DND-41 (cell line): ENCODE measurements at places on chromosomes 13 and 19.

- DNase-seq: no peak
- H3K27me3 ChIP-seq: no peaks in the 10 kb centered on the region
- H3K4me3 ChIP-seq: no peak overlapping the region
- H3K36me3 ChIP-seq: peaks cover 19% of the 10 kb centered on the region
- no peaks in the 10 kb centered on the region for H3K4me1 ChIP-seq
- no peak overlapping the region for H3K27ac ChIP-seq
These were observed 17.7 kb downstream of the INTS6 start for GRCh38 chr13:51435002-51435578.

- no peaks in the 10 kb centered on the region for H3K4me1 ChIP-seq
- H3K4me3 ChIP-seq: no peak overlapping the region
- H3K36me3 ChIP-seq: no peaks in the 10 kb centered on the region
- H3K27me3 ChIP-seq: no peaks in the 10 kb centered on the region
These were observed 28.2 kb upstream of the FBL start for GRCh38 chr19:39874404-39874803.

- peak overlapping the region; percentile 61 for H3K27ac ChIP-seq
- no peaks in the 10 kb centered on the region for H3K27me3 ChIP-seq
- no peaks in the 10 kb centered on the region for H3K36me3 ChIP-seq
- peaks cover 24% of the 10 kb centered on the region for H3K4me1 ChIP-seq
- DNase-seq: no peak
- H3K4me3 ChIP-seq: peak overlapping the region; percentile 26; the same call in 1 of the 2 replicates
These were observed 4.2 kb downstream of the LIPE start for GRCh38 chr19:42422901-42423461.

DNA sequence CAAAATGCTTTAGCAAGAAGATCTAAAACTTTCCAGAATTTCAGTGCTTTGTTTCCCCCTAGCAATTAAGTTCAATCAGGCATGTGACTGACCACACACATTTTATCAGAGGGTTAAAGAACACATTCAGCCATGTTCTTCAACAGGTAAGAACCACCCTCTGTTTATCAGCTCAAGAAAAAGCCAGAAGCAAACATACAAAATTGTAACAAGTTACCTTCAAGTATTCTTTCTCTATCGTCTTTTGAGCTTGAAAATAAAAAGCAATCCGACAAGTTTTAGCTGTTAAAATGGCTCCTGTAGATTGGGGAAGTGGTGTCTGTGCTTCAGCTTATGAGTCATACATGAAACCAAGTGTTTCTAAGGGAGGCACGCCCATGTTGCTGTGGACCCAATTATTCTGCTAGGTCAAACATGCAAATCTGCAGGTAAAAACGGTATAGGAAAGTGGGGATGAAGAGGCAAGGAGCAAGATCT is at the start of gene ELF1:
TSS of gene ELF1 (minus strand) at position 306 of the 477 bp plus-strand sequence. CDS start 37,262 bp downstream, outside the sequence.
- peaks cover 49% of the 10 kb centered on the region for H3K4me1 ChIP-seq
- peak; percentile 72 for DNase-seq
- H3K27ac ChIP-seq: peak within 1 kb of the TSS; percentile 99
- H3K4me3 ChIP-seq: peak within 1 kb of the TSS; percentile 68
- no peaks in the 10 kb centered on the region; the same call in 1 of the 2 replicates for H3K36me3 ChIP-seq

DNA sequence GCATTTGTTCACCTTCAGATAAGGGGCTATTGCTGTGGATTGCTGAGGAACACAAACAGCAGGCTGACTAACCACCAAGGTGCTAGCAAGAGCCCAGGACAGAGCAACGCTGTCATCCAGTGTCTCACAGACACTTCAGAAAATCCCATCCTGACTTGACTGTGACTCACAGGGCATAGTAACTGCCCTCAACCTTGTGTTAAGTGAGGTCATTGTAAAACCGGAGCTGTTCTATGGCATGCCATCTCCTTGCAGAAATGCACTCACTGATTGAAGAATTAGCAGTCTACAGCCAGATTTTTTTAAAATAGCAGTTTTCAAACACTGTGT is 51.1 kb downstream of the TNFRSF19 start:
- no peaks in the 10 kb centered on the region for H3K4me1 ChIP-seq
- no peak overlapping the region for H3K4me3 ChIP-seq
- H3K36me3 ChIP-seq: no peaks in the 10 kb centered on the region
- H3K27ac ChIP-seq: no peak overlapping the region
- H3K27me3 ChIP-seq: no peaks in the 10 kb centered on the region

GRCh38 chr13:30870049-30870884 is 35.8 kb upstream of the MEDAG start:
- no peak overlapping the region for H3K27ac ChIP-seq
- peaks cover 2% of the 10 kb centered on the region for H3K27me3 ChIP-seq
- no peak overlapping the region for H3K4me3 ChIP-seq

GRCh38 chr13:80612804-80613203 is 271.9 kb upstream of the SPRY2 start:
- DNase-seq: no peak
- H3K27me3 ChIP-seq: no peaks in the 10 kb centered on the region
- H3K4me1 ChIP-seq: no peaks in the 10 kb centered on the region
- no peak overlapping the region for H3K27ac ChIP-seq
- H3K36me3 ChIP-seq: no peaks in the 10 kb centered on the region
- no peak overlapping the region for H3K4me3 ChIP-seq

- H3K4me3 ChIP-seq: no peak overlapping the region
- no peak for DNase-seq
- no peaks in the 10 kb centered on the region for H3K27me3 ChIP-seq
- H3K27ac ChIP-seq: no peak overlapping the region
These were observed 6.0 kb downstream of the COX6B2 start for GRCh38 chr19:55348317-55349034.

DNA sequence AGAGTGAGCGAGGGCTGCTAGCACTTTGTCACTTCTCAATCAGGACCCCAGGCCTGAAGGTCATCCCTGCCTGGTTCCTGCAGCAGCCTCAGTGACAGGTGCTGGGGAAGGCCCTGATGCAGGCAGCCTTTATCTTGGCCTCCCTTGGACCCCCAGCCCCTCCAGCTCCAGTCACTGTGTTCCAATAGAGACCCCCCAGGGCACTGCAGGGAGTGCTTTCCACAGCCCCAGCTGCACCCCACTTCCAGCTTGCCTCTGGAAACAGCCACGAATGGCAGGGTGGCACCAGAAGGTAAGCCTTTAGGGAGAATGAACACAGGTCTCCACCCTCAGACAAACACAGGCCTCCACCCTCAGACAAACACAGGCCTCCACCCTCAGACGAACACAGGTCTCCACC is 241.6 kb upstream of the SGCG start:
- no peaks in the 10 kb centered on the region for H3K36me3 ChIP-seq
- no peak overlapping the region for H3K4me3 ChIP-seq
- H3K4me1 ChIP-seq: no peaks in the 10 kb centered on the region
- no peak for DNase-seq
- no peaks in the 10 kb centered on the region for H3K27me3 ChIP-seq

DNA sequence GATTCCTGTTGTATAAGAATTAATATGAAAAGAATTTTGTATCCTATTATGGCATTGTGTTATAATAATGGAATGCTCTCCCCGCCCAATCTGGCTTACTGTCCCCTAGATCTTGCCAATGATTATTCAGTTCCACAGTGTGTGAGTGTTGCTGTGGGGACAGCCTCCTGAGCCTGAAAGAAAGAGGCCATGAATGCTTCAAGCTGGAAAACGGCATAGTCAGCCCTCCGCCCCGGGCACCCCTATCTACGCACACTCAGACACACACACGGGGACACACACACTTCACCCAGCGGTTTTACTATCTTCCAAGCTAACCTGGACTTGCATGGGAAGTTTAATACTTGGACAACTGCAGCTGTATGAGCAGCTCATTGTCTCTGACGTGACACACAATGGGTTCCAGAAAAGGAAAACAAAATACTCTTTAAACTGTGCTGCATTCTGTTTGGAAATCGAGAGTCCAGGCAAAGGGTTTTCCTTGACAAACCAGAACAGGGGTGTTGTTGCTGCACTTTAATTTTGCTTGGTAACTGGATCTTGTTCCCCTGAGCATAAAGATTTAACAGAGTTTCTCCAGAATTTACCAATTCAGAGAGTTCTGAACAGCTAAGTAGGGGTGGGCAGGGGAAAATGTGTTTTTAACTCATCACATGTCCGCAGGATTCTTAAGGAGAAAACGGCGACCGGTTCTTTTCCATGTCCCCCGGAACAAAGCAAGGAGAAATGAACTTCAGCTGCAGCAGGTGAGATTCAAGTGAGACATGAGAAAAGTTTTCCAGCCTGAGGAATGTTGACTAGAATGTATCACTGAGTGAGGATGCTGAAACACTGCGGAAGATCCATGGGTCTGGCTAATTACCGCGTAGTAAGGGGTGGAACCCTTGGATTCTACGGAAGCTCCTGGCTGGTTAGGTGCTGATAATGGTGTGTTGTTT is 472.9 kb downstream of the FOXO1 start:
- no peaks in the 10 kb centered on the region for H3K36me3 ChIP-seq
- peaks cover under 1% of the 10 kb centered on the region; the same call in 1 of the 2 replicates for H3K4me1 ChIP-seq
- H3K27ac ChIP-seq: no peak overlapping the region
- H3K4me3 ChIP-seq: no peak overlapping the region

DNA sequence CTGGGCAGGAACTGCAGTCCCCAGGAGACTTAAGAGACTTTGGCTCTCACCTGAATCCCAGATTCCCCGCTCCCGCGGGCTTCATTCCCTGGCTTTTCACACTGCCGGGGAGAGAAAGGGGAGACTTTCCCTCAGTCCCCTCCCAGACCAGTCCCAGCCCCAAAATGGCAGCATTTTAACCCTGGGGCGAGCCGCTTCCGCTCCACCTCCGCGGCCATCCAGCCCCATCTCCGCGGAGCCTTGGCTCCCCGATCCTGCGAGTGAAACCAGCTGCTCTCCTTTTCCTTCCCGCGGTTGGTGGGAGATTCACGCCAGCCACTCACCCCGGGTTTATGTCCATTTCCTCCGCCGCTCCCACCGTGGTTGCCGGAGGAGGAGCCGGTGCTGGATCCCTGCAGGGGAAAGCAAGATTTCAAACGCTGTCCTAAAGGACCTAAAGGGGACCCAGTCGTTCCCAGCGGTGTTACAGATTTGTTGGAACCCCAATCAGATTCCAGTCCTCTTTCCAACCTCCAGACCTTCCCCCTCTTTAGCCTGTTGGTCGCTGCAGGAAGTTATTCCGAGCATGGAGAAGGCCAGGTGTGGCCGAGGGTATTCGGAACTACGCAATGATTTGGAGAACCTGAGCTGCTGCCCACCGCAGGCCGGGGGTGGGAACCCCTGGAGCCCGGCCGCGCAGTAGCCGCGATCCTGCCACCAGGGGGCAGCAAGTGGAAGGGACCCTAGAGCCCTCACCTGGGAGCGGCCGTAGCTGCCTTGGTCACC is 3.4 kb downstream of the DMKN start:
- DNase-seq: peak; percentile 59
- no peaks in the 10 kb centered on the region for H3K36me3 ChIP-seq
- H3K27me3 ChIP-seq: peaks cover 45% of the 10 kb centered on the region

DNA sequence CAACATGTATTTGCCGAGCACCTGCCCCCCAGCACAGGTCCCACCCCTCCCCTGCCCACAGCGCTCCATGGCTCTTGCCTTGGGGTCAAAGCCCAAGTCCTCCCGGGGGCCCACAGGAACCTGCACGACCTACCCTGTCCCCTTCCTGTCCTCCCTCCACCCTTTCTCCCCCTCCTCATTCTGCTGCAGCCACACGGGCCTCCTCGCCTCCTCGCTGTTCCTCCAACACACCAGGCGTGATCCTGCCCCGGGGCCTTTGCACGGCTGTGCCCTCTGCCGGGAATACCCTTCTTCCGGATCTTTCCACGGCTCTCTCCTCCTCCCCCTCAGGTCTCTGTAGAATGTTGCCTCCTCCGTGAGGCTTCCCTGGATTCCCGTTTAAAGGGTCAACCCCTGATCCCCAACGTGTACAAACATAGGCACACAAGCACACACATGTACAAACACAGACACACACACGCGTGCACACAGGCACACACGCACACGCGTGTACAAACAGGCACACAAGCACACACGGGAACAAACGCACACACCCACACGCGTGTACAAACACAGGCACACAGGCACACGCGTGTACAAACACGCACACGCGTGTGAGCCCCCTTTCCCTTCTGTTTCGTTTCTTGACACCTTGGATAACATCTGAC is 2.8 kb downstream of the MADCAM1 start:
- H3K27ac ChIP-seq: no peak overlapping the region
- no peaks in the 10 kb centered on the region for H3K4me1 ChIP-seq
- H3K27me3 ChIP-seq: no peaks in the 10 kb centered on the region
- H3K36me3 ChIP-seq: no peaks in the 10 kb centered on the region
- no peak for DNase-seq

DNA sequence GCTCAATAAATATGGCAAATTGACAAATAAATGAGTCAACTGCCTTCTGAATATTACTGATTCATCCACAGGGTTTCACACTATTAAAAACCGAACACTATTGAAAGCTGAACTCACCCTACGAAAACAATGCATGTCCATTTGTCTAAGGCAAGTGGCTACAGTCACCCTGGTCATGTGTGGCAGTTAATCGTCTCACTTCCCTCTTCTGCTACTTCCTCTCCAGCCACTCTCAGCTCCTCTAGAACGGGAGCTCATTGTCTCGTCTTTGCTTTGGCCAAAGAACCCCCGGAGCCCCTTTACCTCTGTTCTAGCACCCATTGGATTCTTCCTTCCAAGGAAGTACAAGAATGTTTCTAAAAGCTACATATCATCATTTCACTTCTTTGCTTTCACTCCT is 74.4 kb upstream of the ZNF599 start:
- H3K4me3 ChIP-seq: no peak overlapping the region
- H3K4me1 ChIP-seq: no peaks in the 10 kb centered on the region
- H3K27me3 ChIP-seq: no peaks in the 10 kb centered on the region
- no peak overlapping the region for H3K27ac ChIP-seq
- no peaks in the 10 kb centered on the region for H3K36me3 ChIP-seq
- DNase-seq: no peak

DNA sequence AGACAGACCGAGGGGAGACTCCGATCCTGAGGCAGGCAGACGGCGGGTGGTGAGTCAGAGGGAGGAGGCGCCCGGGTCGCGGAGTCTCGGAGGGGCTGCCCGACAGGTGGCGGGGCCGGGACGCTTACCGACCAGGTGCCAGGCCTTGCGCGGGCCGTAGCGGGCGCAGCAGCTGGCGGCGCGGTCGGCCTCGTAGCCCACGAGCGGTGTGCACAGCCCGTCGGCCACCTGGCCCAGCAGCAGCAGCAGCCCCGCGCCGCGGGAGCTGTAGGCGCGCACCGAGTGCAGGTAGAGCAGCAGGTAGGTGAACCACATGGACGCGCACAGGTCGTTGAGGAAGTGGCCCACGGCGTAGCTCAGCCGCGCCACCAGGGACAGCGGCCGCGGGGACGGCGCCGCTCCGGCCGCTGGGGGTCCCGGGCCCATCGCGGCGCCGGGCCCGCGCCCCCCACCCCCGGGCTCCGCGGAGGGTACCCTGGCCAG is 367 bp downstream of the MFSD12 start:
- H3K27me3 ChIP-seq: no peaks in the 10 kb centered on the region
- H3K4me3 ChIP-seq: peak overlapping the region; percentile 59; the same call in 1 of the 2 replicates
- H3K4me1 ChIP-seq: peaks cover 50% of the 10 kb centered on the region
- DNase-seq: peak; percentile 57
- H3K27ac ChIP-seq: peak overlapping the region; percentile 79

- H3K4me1 ChIP-seq: no peaks in the 10 kb centered on the region
- no peaks in the 10 kb centered on the region for H3K36me3 ChIP-seq
- peaks cover 14% of the 10 kb centered on the region for H3K27me3 ChIP-seq
- H3K27ac ChIP-seq: no peak overlapping the region
- H3K4me3 ChIP-seq: no peak overlapping the region
These were observed 12.7 kb downstream of the SOX1 start for GRCh38 chr13:112079696-112080095.

GRCh38 chr13:44298314-44298713 is 75.3 kb upstream of the SERP2 start:
- H3K27ac ChIP-seq: no peak overlapping the region
- H3K36me3 ChIP-seq: no peaks in the 10 kb centered on the region
- no peak overlapping the region for H3K4me3 ChIP-seq
